Activated T-cell treated with anti-CD3 and anti-CD28 coated beads, Interleukin-2, amount 50 U/mL, for 72 hours (primary cell): ENCODE measurements at places on chromosomes 1 and 21. TPM values are rescaled to one million over a fixed set of nuclear protein-coding genes. Genes with fewer than 3 reads are reported as not detected.
A peak's percentile ranks its signal among the peaks of the same experiment; 100 is the strongest.

Gene ATAD3B
- 25.3 TPM for total RNA-seq

Gene RRP1B
- total RNA-seq, result 62.0 TPM

Gene HCN3
- total RNA-seq, result 3.6 TPM

Gene BMP8A
- total RNA-seq, result 0.38 TPM

Gene PRELP
- not detected for total RNA-seq

Gene ZNF683
- not detected for total RNA-seq

Gene TFF2
- not detected for total RNA-seq

Gene LCE3E
- total RNA-seq, result not detected

Gene SPOCD1
- total RNA-seq, result 1.0 TPM

DNA sequence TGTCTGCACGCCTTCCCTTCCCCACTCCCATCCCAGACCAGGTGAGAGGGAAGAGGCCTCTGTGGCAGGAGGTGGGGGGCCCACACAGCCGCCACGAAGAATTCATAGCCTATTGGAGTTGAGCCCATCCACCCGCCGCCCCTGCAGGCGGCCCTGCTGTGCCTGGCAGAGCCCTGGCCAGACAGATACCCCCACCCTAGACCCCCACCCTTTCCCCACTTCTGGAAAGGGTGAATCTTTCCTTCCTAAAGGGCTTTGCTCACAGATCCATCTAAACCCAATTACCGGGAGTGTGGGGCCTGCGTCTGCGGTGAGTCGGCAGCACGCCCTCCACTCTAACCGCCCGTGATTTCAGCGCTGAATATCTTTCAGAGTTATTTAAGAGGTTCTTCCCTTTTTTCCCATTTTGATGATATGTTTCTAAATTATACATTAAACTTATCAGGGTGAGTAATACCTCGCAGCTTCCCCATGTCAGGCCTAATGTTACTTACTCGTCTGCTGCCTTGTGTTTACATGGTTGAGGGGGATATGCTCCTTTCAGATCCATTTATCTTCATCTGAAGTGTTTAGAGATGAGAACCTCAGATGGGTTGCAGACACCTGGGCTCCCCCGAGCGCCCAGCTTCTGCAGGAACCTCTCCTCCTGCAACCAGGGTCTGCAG is 183.9 kb upstream of the VAMP3 start:
- no peak for DNase-seq

DNA sequence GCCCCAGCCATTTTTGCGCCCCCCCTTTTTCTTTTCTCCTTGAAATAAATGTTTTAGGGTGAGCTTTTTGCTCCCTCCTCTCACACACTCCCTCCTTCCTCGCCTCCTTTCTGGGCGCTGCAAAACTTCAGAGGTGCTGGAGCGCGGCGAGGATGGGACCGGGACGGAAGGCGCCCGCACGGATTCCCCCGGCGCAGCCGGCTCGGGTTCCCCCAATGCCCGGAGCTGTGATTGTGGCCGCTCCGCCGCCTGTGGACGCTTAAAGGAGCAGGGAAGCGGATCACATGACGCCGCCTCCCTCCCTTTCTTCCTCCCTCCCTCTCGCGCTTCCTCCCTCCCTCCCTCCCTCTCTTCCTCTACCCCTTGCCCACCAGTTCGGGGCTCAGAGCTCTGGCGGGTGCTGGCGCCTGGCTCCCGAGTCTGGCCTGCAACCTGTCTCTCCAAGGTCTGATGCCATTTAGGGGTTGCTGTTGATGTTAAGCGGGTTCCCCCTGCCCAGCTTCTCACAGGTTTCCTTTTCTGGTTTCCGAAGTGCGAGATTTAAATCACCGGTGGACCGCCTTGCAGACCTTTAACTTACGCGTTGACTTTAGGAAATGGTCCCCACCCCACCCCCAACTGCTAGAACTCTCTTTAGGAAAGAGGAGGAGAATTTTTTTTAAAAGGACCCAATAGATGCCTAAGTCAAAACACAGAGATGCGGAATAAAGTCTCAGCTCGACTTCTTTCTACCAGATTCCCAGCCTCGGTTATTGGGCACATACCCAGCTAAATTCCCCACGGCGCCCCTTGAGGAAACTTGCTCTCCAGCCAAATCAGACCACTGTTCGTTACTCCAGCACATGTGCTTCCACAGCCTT is at the start of gene WLS:
WLS (minus strand) TSS at position 235 of the 860 bp plus-strand sequence; CDS start at position 11, 224 bp downstream.
- DNase-seq, result no peak

DNA sequence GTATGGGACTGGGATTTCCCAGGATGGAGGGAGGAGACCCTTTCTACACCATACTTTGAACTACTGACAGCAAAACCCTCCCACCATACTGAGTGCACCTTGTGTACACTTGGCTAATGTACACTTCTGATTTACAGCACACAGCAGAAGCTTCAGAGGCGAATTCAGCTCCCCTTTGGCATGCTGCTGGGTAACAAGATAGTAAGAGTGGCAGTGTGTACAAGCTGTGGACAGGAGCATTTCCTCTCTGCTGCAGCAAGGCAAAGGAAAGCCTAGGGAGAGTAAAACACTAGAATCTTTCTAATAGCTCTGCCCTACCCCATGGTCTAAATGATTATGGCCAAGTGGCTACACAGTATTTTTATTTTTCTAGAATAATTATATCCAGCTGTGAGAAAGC is 83.9 kb upstream of the ARTN start:
- DNase-seq, result no peak

DNA sequence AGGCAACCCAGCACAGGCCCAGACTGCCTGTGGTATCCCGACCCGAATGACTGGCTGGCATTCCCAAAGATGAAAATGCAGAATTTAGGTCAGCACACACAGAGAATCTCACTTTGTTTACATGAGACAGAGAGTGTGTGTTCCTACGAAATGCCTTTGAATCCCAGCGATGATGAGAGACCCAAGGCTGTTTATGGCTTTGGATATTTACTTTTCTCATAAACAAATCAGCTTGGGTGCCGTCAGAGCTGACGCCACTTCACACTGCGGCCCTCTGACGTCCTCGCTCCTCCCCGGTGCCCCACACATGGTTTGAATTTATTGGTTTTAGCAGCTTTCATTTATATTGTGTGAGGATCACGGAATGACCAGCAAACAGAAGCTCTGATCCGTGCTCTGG is 18.7 kb downstream of the TRABD2B start:
- no peak for DNase-seq

GRCh38 chr1:22729912-22730311 is 19.3 kb downstream of the EPHB2 start:
- no peak for DNase-seq

DNA sequence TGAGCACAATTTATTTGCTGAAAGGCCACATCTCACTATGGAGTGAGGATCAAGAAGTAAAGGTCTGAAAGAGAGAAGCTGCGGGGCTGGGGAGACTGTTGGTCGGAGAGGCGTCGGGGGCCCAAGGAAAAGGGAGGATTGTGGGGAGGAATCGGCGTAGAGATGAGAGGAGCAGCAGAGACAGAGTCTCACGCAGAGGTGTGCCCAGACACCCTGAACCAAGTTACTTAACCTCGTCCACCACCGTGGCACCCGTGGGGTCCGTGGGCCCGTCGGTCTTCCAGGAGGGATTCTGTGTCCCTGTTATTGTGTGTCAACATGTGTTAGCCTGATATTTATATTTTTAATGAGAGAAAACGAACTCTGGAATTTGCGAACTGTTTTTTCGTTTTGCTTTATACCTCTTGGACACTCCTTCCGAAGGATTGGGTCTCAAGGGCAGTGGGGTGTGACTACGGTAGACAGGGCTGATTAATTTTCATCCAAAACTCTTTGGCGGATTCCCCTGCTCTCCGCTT is 3.8 kb upstream of the NBPF1 start:
- DNase-seq, result peak; percentile 9

GRCh38 chr1:155160128-155160527 is 13.0 kb downstream of the KRTCAP2 start:
- DNase-seq, result no peak

- DNase-seq, result no peak
These were observed 17.4 kb downstream of the DYNLT5 start for GRCh38 chr1:66769512-66770229.

GRCh38 chr1:27934818-27935549 is at the start of gene SMPDL3B:
Gene SMPDL3B (plus strand): TSS chr1:27935000. CDS start chr1:27935184, 184 bp downstream.
- no peak for DNase-seq

DNA sequence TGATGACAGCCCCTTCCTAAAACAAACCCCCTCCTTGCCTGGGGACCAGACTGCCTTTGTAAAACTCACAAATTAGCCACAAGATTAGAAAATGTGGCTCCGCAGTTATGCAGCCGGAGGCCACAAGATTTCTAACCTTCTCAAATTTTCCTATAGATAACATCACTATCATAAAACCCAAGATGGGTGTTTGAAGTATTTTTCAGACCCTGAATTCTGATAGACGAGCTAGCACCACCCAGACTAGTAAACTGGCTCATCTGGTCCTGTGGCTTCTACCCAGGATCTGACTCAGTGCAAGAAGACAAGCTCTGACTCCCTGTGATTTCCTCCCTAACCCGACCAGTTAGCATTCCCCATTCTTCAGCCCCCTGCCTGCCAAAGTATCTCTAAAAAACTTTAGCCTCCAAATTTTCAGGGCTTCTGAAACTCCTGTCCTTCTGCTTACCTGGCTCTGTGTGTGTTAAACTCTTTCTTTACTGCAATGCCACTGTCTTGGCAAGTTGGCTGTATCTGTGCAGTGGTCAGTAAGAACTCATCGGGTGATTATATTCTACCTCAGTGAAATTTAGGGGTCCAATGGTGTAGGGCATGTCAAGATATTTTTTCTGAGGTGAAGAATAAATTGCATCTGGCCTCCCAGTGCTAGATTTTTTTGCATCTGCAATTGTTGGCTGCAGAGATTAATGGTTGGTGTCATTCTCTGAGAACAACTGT is 102.1 kb downstream of the S1PR1 start:
- no peak for DNase-seq

GRCh38 chr1:15405106-15405850 is 4.4 kb upstream of the EFHD2 start:
- no peak for DNase-seq

DNA sequence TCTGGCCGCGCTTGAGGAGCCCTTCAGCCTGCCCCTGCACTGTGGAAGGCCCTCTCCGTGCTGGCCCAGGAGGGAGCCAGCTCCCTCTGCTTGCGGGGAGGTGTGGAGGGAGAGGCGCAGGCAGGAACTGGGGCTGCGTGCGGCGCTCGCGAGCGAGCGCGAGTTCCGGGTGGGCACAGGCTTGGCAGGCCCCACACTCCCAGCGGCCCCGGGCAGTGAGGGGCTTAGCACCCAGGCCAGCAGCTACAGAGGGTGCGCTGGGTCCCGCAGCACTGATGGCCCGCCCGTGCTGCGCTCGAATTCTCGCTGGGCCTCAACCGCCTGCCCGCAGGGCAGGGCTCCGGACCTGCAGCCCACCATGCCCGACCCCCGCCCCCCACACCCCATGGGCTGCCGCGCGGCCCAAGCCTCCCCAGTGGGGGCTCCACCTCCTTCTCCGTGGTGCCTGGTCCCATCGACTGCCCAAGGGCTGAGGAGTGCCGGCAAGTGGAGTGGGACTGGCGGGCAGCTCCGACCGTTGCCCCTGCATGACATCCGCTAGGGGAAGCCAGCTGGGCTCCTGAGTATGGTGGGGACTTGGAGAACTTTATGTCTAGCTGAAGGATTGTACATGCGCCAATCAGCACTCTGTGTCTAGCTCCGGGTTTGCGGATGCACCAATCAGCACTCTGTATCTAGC is 46.0 kb downstream of the COL24A1 start:
- DNase-seq, result no peak

- DNase-seq, result no peak
These were observed 348.8 kb downstream of the RYR2 start for GRCh38 chr1:237390823-237391222.
